ENCODE measurements at places on chromosomes 3 and 15.

GRCh38 chr15:77656294-77656693 lies 23.6 kb upstream of the LINGO1 start:
- no peak for DNase-seq

- DNase-seq: peak; percentile 30
These were observed 62.7 kb upstream of the KLF13 start for GRCh38 chr15:31263751-31264558.

DNA sequence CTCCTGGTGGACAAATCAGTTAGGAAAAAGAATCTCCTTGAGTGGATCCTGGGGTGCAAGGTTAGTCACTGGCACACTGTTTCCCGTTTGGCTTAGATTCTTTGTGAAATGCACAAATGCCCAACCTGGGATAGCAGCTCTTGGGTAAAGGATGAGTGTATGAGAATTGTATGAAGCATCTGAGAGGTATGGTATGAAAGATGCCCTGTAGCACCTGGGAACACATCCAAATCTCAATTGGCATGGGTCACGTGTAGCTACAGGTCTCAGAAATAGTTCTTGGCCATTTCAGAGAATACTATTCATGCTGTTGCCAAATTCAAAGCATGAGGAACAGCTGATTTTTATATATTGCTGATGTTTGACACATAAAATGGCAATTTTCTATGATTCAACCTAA lies 84.3 kb downstream of the KCNH8 start:
- DNase-seq: peak; percentile 73

DNA sequence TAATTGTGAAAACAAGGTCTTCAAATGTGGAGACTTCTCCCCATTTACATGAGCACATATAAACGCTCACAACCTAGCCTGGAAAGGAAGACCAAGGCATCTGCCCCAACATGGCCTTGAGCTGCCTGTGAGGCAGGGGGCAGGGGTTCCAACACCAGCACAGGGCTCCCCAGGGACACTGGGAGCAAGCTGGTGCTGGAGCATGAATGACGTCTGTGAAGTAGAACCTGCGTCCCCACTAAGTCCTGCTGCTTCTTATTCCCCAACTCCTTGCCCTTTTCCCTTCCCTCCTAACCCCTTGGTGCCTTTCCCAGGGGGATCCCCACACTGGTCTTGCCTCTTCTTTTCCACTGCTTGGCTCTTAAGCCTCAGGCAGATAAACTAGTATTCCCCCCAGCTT lies 93.1 kb downstream of the RBPMS2 start:
- no peak for DNase-seq

GRCh38 chr3:168548719-168549118 lies 453.0 kb upstream of the GOLIM4 start:
- DNase-seq: no peak

GRCh38 chr3:58626841-58627569 lies 39.6 kb downstream of the FAM3D start:
- DNase-seq: no peak

DNA sequence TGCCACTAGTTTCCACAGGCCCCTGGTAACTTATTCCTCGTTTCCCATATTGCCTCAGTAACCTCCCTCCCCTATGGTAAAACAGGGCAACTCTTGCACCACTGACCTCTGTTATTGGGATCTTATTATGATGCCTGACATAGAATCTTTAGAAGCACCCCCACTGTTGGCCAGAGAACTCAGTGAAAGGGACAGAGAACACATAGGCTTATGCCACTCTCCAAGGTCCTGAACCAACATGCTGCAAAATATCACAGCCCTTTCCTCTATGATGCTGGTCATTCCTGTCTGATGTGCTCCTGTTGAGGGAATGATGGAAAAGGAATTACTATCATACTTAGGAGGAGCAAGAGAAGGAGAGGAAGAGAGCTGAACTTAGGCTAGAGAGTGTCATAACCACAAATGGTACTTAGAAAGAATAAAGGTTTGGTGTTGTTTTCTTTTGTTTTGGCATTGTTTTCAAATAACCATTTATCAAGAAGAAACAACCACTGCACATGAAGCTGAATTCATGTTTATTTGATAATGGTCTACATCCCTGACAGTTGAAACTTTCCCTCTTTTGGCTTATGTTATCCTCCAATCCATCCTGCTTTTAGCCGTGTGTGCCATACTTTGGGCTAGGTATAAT lies 330.2 kb downstream of the EPHB1 start:
- DNase-seq: peak; percentile 1

GRCh38 chr15:47507221-47507985 lies 209.9 kb upstream of the SEMA6D start:
- no peak for DNase-seq

- peak; percentile 49 for DNase-seq
These were observed 44.6 kb upstream of the CCNB2 start for GRCh38 chr15:59060348-59060747.

- DNase-seq: no peak
These were observed 472.6 kb upstream of the CDIN1 start for GRCh38 chr15:36106640-36107335.

GRCh38 chr15:63600616-63601025 lies 3.4 kb downstream of the FBXL22 start:
- DNase-seq: peak; percentile 76

DNA sequence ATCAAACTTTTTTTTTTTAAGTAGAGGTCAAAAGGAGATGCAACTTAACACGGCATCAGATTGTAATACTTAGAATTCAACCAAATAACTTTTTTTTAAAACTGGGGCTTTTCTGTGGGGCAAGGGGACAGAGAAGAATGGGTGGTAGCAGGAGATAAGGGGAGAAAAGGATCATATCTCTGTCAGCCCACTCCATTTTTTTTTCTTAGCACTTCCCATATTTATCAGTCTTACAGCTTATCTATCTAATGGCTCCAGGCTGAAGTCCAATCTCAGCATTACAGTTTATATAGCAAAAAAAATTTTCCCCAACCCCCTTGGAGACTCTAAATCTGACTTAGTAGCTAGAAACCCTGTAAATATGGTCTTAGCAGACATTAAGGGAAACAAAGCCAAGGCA lies 69.3 kb downstream of the PIK3R4 start:
- DNase-seq: no peak

- DNase-seq: no peak
These were observed 632.7 kb upstream of the SUCLG2 start for GRCh38 chr3:68287101-68287500.

- DNase-seq: peak; percentile 75
These were observed 6.2 kb upstream of the NIPA1 start for GRCh38 chr15:22780267-22780666.

DNA sequence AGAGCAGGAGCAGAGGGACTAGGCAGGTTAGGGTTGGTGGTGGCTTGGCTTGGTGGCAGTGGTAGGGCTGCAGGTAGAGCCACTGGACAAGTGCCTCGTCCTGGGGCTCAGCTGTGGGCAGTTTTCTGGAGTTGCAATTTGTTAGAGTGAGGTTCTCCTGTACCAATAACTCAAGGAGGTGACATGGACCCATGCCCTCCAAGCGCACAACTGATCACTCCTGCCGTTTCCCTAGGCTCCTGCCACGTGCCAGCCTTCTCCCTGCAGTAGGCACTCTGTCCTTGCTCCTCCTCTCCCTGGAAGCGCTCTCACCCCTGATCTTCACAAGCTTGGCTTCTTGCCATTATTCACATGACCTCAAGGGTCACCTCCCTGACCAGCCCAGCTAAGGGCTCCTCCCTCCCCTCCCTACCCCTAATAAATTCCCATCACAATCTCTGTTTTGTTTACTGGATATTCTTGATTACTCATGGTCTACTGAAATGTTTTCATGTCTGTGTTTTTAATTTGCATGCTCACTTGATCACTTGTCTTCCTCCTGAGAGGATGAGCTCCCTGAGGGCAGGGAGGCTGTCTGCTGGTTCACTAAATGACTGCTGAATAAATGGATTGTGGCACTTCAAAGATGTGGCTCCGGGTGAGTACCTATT lies 3.3 kb downstream of the WNT7A start:
- no peak for DNase-seq

DNA sequence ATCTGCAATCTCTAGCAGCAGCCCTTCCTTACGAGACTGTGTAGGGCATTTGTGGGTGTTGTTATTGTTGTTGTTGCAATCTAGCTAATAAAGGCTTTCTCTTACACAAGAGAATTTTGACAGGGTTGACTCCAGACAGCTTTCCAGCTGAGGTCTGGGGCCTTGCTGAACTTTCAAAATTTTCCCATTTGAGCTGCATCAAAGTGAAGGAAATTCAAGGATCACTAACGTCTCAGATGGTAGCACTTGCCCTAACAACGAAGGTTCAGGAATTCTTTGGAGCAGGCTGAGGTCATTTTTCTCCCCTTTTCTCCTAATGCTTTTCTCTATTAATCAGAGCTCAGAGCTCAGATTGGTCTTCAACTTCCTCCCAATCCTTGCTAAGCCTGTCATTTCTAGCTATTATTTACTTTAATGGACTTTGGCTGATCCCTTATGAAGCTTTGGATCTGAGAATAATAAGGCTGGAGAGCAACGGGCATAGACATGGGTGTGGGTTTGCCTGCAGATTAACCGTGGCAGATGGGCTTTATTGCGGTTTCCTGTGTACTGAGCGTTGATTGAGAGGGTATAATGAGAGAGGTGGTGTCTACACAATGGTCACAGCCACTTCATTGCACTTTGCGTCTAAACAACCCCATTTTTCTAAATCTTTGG lies 614.0 kb upstream of the AGTR1 start:
- no peak for DNase-seq

DNA sequence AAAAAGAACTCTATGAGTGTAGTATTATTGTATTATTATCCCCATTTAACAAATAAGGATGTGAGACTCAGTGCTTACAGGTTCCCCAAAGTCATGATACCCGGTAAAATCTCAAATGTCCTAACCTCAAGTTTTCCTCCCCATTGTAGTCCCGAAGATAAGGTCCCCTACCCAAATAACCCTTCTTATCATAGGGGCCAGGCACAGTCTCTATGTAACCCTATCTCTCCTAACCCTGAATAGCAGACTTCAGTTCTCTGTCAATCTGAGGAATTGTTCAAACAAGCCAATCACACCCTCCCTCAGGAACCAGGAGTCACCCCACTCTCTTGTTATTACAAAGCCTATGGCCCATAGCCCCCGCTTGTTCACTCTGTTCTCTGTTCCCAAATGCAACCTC lies 10.5 kb upstream of the SUSD5 start:
- DNase-seq: no peak

GRCh38 chr3:294096-294495 lies 97.5 kb downstream of the CHL1 start:
- peak; percentile 54 for DNase-seq

- DNase-seq: peak; percentile 20
These were observed 25.6 kb upstream of the GPR171 start for GRCh38 chr3:151228666-151229040.

- DNase-seq: no peak
These were observed 271.2 kb downstream of the PTPRG start for GRCh38 chr3:61832375-61833229.

- DNase-seq: no peak
These were observed 1.3 kb downstream of the HIGD1A start for GRCh38 chr3:42802876-42803413.

DNA sequence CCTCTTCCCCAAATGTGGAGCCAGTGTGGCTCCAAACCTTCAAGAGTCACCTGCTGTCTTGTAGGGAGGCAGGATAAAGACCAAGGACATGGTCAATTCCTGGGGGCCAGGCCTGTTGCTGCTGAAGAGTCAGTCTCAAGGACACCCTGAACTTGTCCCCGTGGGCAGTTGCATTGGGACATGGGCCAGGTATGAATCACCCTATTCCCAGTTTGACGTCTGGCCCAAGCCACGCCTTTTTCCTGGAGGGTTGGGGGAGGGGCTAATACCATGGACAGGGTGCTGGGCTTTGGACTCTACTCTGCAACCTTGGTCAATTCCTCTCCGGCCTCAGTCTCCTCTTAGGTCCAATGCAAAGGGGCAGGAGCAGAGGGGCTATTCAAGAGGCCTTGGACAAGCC lies 10.4 kb downstream of the ATP2B2 start:
- DNase-seq: peak; percentile 15

DNA sequence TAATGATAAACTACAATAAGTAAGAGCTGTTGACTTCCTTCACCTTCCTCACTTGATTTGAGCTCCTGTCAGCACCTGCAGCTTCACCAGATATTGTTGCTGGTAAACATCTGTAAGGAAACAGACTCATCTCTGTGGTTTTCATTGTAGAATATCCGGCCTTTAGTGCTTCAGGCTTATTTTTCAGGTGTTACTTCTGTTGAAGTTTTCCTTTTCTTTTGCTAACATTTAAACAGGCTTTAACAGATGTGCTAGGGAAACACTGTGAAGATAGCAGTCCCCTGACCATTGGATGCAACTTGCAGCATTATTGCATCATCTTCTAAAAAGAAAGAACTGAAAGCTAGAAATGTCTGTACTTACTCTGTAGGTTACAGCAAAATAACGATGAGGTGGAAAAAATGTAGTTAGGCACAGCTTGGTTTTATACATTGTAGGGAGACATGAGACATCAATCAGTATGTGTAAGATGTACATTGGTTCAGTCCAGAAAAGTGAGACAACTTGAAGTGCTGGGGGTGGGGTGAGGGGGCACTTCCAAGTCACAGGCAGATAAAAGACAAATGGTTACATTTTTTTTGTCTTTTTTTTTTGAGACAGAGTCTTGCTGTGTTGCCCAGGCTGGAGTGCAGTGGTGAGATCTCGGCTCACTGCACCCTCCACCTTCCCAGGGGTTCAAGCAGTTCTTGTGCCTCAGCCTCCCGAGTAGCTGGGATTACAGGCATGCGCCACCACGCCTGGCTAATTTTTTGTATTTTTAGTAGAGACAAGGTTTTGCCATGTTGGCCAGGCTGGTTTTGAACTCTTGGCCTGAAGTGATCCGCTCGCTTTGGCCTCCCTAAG lies 10.2 kb downstream of the EDEM1 start:
- peak; percentile 89 for DNase-seq

- DNase-seq: no peak
These were observed 25.2 kb downstream of the COLQ start for GRCh38 chr3:15496341-15496664.

DNA sequence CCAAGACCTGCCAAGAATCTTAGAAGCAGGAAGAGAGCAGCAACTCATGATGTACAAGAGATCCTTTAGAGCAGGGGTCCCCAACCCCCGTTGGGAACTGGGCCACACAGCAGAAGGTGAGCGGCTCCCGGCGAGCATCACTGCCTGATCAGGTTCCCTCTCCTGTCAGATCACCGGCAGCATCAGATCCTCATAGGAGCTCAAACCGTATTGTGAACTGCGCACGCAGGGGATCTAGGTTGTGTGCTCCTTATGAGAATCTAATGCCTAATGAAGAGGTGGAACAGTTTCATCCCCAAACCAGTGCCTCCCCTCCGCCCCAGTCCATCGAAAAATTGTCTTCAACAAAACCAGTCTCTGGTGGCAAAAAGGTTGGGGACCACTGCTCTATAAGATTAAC lies 13.8 kb downstream of the SLC41A3 start:
- DNase-seq: no peak

- no peak for DNase-seq
These were observed 85.8 kb downstream of the KCNAB1 start for GRCh38 chr3:156206157-156206556.
